H9 (cell line): ENCODE measurements at places on chromosomes 3 and 15.
A peak's percentile ranks its signal among the peaks of the same experiment; 100 is the strongest.

- peak; percentile 47 for DNase-seq
Measured at GRCh38 chr3:39639344-39640236, 169.8 kb upstream of the MYRIP start.

- no peak for DNase-seq
Measured at GRCh38 chr15:100975043-100975442, 55.9 kb downstream of the LRRK1 start.

DNA sequence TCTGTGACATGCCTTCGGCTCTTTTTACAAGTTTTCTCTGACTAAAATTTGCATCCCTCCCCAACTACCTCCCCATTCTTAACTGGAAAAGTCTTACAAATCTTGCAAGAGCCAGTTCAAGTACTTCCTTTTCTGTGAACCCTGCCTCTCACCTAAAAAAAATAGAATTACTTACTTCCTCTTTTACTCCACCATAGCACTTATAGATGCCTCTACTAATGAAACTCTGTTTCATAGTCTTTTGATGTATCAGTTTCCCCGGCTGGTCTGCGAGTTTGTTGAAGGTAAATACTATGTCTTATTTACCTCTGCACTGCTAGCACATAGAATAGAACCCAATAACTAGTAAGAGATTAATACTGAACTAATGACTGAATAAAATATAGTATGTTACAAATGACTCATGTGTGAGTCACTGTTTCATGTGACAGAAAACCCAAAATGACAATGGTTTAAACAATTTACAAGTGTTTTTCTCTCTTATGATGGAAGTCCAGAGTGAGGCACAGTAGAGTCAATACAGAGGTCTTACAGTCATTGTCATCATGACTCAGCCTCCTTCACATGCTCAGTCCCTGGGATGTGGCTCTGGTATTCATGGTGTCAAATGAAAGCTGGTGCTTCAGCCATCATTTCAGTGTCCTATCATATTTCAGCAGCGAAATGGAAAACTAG is 393.5 kb downstream of the RSL24D1 start:
- no peak for DNase-seq

GRCh38 chr3:189967254-189967865 is 153.3 kb downstream of the P3H2 start:
- DNase-seq: no peak

GRCh38 chr15:59622289-59622688 is 10.7 kb downstream of the GCNT3 start:
- DNase-seq: peak; percentile 75

GRCh38 chr15:77819851-77820728 is 187.4 kb upstream of the LINGO1 start:
- peak; percentile 77 for DNase-seq

DNA sequence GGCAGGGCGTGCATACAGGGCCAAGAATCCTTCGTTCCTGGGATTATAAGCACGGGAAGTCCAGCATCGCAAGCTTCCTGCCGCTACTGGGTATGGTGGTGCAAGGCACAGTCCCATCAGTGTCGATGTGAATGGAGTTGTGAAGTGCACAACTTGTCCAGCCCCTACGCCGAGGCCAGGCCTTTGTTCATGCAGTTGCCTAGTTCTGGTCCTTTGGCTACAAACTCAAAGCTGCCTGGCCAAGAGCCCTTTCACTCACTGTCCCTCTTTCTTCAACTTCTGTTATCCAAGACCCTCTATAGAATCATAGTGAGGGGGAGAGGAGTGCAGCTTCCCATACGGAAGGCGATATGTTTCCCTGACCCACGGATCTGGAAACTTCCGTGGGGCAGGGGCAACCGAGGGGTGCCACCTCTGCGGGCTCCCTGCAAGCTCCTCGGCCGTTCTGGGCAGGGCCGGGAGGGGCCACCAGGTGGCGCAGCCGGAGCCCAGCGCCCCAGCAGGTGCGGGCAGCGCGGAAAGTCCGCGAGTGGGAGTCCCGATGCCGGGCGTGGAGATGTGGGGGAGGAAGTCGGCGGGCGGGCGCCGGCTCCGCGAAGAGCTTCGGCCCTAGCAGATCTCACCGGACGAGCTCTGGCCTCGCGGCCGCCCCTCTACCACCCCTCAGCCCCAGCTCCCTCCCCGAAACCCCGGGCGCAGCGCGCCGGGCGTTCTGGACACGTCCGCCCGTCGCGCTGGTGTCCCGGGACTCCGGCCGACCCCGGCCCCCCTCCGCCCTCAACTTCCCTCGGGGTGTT is 693 bp downstream of the RASGRP1 start:
- DNase-seq: peak; percentile 68

GRCh38 chr15:65960586-65960985 is 91.3 kb downstream of the RAB11A start:
- no peak for DNase-seq

GRCh38 chr3:120864541-120864940 is 43.5 kb upstream of the STXBP5L start:
- no peak for DNase-seq

- no peak for DNase-seq
Measured at GRCh38 chr3:110267304-110267845, 804.2 kb upstream of the NECTIN3 start.

DNA sequence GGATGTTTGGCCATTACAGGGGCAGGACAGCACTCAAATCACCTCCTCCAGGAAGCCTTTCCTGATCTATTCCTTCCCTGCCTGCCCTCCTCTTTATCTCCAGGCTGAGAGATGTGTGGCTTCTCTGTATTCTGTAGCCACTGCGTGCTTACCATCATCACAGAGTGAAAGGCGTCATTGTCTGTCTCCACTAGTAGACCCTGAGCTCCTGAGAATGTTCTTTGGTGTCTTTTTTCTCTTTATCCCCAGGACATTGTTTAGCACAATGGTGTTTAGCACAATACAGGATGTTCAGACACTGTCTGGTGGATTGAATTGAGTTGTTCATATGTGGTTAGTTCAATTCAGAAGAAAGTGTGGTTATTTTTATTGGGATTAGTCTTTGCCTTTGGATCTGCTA is 26.2 kb upstream of the LARS2 start:
- DNase-seq: no peak

- DNase-seq: no peak
Measured at GRCh38 chr3:128155616-128156360, 2.5 kb downstream of the EEFSEC start.

- DNase-seq: no peak
Measured at GRCh38 chr15:40151991-40152390, 8.9 kb upstream of the BUB1B start.

DNA sequence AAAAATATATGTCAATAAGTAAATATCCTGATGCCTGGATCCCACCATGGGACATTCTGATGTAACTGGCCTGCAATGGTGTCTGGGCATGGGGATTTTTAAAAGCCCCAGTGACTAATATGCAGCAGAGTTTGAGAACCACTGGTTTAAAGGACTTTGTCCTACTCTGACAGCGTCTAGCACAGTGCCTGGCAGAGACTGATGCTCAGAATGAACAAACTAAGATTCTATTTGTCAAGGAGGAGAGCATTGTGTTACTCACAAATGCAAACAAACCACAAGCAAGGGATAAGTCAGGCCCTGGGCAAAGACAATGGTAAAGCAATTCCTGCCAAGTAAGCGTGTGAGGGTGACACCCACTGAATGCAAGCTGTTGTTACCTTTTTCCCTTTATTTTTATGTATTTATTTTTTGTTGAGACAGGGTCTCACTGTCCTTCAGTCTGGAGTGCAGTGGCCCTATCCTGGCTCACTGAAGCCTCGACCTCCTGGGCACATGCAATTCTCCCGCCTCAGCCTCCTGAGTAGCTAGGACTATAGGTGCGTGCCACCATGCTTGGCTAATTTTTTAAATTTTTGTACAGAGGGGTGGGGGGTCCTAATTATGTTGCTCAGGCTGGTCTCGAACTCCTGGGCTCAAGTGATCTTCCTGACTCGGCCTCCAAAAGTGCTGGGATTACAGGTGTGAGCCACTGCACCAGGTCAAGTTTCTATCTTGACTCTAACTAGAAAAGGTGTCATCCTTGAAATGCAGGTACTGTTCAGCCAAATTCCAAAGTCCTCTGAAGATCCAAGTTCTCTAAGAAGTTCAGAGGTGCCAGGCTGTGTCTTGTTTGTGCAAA is 909 bp upstream of the GPD1L start:
- DNase-seq: no peak

- no peak for DNase-seq
Measured at GRCh38 chr3:127925384-127925783, 10.4 kb downstream of the KBTBD12 start.

DNA sequence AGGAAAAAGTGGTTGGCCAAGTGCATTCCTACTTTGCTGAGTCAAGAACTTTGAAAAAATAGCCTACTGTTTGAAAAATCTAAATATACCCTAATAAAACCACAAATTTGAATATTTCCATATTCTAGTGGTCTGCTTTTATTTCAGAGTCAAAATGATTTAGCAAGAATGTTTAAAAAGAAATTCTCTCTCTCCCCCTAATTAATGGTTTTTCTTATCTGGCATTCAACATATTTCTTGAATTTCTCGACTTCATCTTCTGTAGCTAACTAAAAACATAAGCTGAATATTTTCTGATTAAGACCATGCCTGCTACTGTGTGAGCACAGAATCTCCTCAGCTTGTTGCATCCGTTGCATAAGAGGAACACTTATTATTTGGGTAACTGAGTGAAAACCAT is 563.5 kb upstream of the TBL1XR1 start:
- no peak for DNase-seq

DNA sequence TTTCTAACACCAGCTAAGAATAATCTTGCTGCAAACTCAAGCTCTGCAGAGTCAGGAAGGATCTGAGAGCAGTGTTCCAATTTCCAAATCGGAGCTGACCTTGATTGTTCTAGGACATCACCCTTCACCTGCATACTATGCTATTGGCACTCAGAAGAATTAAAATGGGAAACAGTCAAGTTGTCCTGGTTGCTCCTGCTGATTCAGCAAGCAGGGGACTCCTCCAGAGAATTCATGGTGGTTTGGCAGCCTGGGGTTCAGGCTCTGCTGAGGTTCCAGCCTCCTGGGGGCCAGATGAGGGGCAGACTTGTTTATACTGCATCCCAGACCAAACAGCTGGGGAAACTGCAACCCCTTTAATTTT is 213.7 kb upstream of the ADAMTS9 start:
- no peak for DNase-seq

DNA sequence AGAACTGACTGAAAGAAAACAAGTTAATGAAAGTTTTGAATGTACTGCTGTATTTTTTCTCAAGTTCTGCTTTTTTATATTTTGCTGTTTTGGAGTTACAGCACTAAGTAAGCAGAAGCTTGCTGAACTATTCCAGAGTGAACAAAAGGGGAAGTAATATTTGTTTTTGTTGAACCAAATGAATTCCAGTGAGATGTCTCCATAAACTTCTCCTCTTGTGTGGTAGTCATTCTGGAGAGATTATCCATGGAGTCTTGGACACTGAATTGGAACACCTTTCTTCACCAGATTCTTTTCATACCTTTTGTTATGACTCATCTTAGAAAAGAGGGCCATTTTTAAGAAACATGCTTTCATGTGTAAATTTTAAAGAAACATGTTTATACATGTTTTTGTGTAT is 8.8 kb downstream of the ANKUB1 start:
- DNase-seq: no peak

- no peak for DNase-seq
Measured at GRCh38 chr3:46228260-46229242, 13.7 kb upstream of the CCR3 start.

GRCh38 chr3:55675478-55675877 is 188.4 kb upstream of the WNT5A start:
- no peak for DNase-seq

- DNase-seq: no peak
Measured at GRCh38 chr3:180926526-180926925, 14.1 kb downstream of the FXR1 start.

- no peak for DNase-seq
Measured at GRCh38 chr3:98290916-98291315, 8.6 kb downstream of the OR5H2 start.

DNA sequence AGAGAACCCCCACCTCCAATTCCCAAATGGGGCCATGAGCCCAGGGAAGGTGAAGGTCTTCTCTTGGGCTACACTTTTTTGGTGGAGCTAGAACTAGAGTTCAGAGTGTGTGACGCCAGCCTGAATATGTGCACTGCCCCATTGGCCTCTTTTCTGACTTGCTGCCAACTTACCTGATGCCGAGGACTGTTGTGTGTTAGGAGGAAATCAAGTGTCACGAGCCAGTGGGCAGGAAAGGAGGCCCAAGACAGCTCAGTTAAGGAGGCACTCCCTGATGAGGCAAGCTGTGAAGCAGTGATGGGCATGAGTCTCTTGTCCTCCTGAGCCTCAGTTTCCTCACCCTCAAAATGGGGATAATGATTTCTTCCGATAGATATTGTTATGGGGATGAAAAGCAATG is 107.8 kb downstream of the ANP32A start:
- DNase-seq: no peak

DNA sequence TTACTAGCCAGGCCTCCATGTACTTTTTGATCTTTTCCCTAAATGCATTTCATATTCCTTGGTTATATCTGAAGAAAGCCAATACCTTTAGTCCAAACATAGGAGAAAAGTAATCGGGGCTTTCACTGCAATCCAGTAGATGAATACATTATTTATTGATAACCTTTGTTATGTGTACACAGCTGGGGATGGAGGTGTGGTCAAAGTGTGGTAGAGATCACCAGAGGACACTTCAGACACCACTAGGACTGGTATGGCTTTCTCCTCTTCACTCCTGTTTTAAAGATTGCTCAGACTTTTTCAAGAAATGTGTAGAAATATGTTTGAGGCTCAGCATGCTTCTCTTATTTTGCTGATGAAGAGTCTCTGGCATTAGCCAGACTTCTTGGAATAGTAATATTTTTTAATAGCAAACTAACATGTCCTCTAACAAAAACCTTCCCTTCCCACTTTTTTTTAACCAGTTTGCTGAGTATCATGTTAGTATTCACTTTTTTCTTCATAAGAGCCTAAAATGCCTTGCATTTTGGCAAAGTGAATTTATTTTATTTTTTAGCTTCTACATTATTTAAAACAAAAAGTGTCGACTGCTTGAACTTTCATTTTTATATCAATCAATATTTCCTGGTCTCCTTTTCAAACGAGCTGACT is 65.6 kb upstream of the MBNL1 start:
- DNase-seq: no peak

GRCh38 chr15:98009971-98010370 is 49.5 kb downstream of the ARRDC4 start:
- no peak for DNase-seq
